ENCODE measurements at places on chromosomes 16 and 17.

DNA sequence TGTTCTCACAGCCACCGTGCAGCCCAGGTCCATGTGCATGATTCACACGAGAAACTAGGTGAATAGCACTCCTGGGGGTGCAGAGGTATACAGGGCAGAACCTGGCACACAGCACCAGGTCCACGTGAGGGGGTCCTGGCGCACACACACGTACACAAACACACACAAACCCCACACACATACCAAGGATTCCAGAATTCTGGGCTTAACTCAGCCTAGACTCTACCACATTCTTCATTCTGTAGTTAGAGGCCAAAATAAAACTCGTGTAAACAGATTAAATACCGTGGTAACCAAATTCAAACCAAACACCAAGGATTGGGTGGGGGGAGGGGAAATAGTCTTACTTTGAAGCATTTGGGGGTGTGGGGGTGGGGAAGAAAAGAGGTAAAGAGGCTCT lies 58.5 kb downstream of the XYLT1 start:
- no peak for DNase-seq

- DNase-seq, result no peak
These were observed 244.8 kb downstream of the NTN1 start for GRCh38 chr17:9266031-9266680.

GRCh38 chr16:73323880-73324279 lies 276.0 kb upstream of the ZFHX3 start:
- no peak for DNase-seq

DNA sequence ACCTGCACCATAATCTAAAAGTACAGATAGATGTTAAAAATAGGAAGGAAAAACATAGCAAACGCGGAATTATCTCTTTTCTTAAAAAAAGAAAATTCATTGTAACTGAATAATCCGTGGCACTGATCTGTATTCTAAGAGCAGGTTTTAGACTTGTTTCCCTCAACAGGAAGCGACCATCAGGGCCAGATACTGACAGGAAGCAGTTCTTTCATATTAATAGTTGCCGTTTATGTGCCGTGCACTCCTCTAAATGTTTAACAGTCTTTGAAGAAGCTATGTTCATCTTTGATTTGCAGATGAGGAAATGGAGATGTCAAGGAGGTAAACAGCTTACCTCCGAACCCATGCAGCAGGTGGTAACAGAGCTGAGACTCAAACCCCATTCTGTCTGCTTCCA lies 23.6 kb downstream of the DYNLRB2 start:
- no peak for DNase-seq

- no peak for DNase-seq
These were observed 206.2 kb downstream of the CCDC182 start for GRCh38 chr17:57538736-57539456.

GRCh38 chr16:7524419-7524818 lies 191.8 kb downstream of the RBFOX1 start:
- DNase-seq, result no peak

DNA sequence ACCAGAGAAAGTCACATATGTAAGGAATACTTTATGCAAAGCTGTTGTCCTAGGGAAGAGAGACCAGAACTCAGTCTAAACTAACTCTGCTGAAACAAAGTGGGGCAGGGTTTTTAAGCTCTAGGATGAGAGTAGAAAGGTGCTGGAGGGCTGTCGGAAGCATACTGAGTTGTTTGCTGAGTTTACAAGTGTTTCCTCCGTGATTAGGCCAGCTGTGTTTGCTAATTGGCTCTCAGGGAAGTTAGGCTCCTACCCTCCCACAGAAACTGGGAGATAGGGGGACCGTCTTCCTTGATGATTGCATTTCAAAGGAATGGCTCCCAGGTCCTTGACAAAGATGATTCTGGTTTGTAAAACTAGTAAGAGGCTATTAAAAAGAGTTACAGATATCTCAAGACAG lies 24.4 kb upstream of the CRYM start:
- DNase-seq, result no peak

DNA sequence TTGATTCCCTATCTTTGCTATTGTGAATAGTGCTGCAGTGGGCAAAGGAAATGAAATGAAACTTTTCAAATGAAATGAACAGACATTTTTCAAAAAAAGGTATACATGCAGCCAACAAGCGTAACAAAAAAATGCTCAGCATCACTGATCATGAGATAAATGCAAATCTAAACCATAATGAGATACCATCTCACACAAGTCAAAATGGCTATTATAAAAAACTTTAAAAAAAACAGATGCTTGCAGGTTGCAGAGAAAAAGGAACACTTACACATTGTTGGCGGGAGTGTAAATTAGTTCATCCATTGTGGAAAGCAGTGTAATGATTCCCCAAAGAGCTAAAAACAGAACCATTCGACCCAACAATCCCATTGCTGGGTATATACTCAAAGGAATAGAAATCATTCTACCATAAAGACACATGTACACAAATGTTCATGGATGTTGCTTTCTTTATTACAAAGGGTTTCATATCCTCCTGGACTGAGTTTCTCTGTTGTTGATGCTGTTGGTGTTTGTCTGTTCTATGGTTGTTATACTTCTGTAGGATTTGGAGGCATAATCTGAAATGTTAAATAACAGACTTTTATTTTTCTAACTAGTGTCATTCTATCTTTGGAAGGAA lies 99.3 kb upstream of the SOX9 start:
- no peak for DNase-seq

DNA sequence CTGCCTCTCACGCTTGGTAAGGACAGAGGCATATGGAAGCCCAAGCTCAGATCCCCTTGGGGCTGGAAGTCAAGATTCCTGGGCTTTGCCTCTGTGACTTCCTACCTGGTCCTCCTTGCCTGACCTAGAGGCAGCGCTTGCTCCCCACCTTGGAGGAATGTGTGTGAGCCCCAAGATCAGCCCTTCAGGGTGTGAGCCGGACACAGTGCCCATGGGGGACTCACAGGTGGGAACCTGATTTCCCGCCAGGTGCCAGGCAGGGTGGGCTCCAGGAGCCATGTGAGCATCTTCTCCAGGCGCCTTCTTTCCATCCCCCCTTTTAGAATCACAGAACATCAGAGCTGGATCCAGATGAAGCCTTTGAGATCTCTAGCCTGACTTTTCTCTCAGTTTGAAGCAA lies 10.2 kb downstream of the CD300LG start:
- DNase-seq, result no peak

DNA sequence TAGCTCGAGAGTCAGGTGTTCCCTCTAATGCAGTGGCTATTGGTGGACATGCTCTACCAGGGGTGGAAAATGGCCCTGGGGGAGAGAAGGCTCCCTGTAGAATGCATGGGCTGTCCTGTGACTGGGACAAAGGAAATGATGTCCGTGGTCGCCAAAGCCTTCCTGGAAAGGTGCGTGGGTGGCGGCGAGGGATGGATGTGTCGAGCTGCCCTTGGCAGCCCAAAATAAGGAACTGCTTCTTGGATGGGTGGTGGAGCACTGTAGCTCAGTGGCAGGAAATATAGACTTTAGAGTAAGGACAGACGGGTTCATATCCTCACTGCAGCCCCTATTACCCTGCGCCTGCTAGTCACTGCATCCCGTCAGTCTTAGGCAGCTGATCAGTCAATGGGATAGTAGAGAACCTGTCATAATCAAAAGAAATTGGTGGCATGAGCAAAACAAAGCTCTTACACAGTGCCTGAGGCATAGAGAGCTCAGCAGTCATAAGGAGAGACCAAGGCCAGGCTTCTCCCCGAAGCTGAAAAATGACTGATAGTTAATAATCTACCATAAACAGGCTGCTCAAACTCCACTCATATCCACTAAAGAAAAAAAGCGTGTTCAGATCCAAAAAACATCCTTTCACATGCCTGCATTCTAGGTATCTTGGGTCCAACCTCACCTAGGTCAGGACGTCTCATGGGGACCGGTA lies 123.5 kb upstream of the PLCG2 start:
- no peak for DNase-seq

Measured in T-helper 2 cell treated with Interferon-gamma antibody and Interleukin-4, amounts not matched to agents 5 μg/mL and 100 μg/mL, for 36 hours (primary cell).